ENCODE measurements at places on chromosomes 12 and 14. TPM values are rescaled to one million over a fixed set of nuclear protein-coding genes. Genes with fewer than 3 reads are reported as not detected.

The NR1H4 gene
- total RNA-seq = not detected

The UNG gene
- total RNA-seq = 24.8 TPM

DNA sequence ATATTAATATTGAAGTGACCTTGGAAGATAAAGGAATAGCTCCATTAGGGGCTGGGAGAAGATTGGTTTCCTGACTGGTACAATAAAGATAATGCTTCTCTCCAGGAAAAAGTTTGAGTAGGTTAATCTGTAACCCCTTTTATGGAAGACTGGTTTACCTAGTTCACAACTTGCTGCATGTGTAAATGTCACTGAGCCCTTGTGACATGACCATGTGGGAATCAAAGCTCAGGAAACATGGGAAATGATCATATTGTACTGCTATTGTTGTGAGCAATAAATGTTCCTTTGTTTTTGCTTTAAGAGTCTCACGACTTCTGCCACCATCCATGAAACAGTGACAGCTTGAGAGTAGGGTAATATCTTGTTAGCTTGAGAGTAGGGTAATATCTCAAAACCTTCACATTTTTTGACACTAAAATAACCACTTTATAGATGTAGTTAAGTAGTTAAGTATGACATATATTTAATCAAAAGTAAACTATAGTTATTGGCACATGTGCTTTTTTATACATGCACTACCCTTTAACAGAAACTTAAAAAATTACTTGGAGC is 1338.6 kb downstream of the FSCB start:
- no peak for DNase-seq

- DNase-seq = no peak
Measured at GRCh38 chr14:32635061-32635719, 303.5 kb upstream of the NPAS3 start.

DNA sequence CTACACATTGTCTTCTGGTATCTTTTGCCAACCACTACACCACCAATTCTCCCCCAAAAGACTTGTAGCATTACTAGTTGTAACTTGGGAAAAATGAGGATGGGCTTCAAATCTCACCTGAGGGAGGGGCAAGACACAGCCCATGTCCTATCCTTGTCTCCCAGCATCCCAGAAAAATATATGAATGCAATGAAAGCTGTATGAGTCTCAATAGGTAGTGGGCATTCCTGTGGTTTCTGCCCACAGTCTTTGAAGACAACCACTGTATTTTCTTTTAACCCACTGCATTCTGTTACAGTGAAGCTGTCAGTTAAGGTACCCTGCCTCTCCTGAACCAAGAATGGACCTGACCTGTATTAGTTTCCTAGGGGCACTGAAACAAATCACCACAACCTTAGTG is 336.2 kb upstream of the TMPO start:
- DNase-seq = no peak

DNA sequence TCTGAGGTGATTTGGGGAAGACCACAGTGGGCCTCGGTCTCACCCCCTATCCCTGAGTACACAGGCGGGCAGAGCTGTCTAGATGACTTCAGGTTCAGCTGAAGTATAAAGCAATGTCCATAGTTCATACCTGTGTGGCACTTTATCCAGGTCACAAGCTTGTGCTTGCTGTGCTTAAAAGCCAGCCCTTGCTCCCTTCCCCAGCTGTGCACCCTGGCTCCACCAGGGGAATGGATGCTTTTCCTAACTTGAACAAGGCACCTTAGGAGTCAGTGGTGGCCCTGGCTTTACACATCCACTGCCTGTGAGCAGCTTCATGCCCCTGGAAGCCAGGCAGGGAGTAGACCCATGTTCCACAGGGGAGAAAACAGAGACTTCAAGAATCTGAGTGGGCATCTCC is 5.5 kb downstream of the CARMIL3 start:
- DNase-seq = no peak

DNA sequence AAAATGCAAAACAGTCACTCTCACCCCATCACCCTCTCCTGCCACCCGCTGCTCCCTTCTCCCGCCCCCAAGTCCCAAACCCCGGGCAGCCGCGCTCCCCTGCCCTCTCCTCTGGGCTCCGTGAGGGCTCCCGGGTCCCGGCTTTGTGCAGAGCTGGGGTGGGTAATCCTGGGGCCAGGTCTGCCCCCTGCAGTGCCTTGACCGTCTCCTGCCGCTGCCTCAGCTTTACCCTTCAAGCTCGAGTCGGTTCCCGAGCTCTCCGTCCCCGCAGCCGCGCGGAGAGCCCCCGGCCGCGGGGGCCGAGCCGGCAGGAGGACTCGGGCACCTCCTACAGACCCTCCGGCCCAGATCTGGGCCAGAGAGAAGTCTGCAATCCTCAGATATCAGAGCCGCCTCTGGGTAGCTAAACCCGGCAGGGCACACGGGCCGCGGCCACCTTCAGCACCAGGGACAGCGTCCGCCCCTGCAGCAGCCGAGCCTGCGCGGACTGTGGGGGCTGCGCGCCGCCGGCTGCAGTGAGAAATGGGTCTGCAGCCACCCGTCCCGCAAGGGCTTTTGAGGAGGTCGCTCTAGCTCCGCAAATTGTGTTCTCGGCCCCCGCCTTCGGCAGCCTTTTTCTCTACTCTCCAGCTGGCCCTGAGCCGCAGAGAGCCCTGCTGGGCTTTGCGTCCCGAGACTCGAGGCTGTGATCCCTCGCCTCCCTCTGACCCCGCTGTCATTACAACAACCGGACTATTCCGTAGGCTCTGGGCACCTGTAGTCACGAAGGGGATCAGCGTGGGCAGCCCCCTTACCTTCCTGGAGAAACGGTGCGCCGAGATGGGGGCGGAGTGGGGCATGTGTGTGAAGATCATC is 1.2 kb downstream of the PRMT8 start:
- peak; percentile 66 for DNase-seq

DNA sequence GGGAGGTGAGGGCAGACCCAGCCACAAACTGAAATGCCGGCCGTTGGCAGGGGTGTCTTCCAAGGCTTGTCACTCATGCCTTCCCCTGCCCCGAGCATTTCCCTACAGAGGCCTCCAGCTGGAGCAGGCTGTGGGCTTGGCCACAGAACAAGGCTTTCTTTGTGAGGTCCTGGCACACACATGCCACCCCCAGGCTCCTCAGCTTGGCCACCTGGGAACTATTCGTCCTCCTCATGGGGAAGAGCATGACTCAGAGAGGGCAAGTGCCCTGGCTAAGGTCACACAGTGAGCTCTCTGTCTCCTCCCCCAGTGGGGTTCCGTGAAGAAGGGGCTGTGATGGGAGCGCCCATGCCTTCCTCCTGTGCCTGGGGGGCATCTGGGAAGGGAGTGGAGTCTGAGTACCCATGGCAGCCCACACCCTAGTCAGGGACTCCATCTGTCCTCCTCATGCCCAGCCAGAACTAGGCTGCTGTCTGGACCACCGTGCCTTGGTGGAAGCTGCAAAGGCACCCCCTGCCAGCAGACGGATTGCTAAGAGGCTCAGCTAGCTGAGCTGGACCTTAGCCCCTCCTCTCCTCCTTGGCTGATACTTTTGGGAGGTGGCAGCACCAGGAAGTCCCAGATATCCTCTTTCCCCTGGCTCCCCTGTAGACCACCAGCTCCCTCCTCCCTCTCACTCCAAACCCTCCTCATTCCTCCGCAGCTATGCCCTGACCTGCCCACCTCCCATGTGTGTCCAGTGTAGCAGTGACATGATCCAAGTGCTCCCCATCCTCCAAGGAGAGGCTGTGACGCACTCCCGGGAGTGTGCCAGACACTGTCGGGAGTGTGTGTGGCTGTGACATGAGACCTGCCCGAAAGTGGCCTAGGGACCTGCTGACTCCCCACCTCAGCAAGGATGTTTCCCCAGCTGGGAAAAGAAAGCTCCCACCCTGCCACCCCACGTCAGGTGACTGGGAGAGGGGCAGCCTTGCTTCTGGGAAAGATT is 21.4 kb downstream of the ABCB9 start:
- DNase-seq = no peak

The ASCL1 gene
- not detected for total RNA-seq

DNA sequence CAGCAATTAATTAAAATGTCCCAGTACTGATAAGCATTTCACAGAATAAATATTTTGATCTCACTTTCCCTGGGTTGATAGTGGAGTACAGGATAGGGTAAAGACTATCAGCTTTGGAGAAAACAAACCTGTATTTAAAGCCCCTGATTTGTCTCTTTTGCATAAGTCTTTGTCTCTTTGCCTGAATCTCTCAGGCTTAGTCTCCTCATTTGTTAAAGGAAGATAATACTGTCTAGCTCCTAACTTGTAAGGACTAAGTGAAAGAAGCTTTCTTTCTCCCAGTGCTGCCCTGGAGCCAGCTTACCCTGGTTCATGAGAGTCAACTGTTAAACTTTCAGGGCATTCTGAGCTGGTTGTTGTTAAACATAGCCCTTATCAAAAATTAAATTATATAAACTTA is 5.5 kb upstream of the NR1H4 start:
- no peak for DNase-seq

DNA sequence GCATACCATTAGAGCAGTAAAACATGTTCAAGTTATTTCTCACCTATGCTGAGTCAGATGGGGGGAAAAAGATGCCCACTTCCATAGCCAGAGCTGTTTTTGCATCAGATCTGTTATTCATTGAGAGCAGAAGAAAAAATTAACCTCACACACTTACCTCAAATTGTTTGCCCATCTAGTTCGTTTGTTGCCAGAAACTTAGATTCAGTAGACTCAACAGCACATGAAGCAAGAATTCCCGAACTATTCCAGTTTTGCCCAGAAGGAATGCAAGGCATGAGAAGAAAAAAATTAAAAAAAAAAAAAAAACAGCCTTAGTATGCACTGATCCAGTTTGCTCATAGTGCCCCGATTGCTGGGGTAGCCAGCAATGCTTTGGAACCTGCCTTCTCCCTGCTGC is 12.4 kb upstream of the DPF3 start:
- no peak for DNase-seq

- peak; percentile 52 for DNase-seq
Measured at GRCh38 chr12:121038861-121039668, at the start of gene OASL. Gene OASL (minus strand): TSS chr12:121039246. CDS start chr12:121038971, 275 bp downstream.

GRCh38 chr14:97301931-97302559 is 504.9 kb downstream of the VRK1 start:
- DNase-seq = no peak

All from Right ventricle myocardium superior (tissue), 1 donor.